ENCODE measurements at places on chromosomes 3 and 15.

DNA sequence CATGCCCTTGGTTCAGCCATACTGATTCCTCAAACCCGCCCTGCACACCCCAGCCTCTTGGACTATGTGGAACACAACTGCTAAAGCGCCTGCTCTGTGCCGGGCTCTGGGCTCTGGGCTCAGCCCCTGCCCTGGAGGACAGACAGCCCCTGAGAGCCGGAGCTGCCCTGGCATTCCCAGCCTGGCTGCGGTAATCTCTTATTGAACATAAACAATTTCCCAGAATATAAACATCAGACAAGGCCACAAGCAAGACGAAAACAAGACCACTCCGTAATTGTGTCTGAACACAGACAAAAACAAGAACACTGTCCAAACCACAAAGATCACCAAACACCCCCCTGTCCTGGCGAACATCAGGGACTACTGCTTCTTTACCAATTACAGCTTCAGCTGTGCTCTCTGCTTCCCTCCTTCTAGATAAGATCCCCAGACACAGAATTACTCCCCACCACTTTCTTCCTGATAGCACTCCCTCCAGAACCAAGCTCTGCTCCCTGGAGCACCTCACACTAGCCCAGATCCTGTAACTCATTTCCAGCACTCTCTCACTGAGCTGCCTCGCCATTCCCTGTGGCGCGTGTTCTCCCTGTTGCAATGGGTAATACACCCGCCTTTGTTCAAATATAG is 57.1 kb upstream of the TLE3 start:
- no peak for DNase-seq

- DNase-seq, result no peak
These were observed 19.7 kb upstream of the UACA start for GRCh38 chr15:70783041-70783440.

GRCh38 chr3:3461317-3461716 is 281.8 kb upstream of the CRBN start:
- DNase-seq, result no peak

- DNase-seq, result no peak
These were observed 6.3 kb downstream of the TM4SF18 start for GRCh38 chr3:149327156-149327555.

DNA sequence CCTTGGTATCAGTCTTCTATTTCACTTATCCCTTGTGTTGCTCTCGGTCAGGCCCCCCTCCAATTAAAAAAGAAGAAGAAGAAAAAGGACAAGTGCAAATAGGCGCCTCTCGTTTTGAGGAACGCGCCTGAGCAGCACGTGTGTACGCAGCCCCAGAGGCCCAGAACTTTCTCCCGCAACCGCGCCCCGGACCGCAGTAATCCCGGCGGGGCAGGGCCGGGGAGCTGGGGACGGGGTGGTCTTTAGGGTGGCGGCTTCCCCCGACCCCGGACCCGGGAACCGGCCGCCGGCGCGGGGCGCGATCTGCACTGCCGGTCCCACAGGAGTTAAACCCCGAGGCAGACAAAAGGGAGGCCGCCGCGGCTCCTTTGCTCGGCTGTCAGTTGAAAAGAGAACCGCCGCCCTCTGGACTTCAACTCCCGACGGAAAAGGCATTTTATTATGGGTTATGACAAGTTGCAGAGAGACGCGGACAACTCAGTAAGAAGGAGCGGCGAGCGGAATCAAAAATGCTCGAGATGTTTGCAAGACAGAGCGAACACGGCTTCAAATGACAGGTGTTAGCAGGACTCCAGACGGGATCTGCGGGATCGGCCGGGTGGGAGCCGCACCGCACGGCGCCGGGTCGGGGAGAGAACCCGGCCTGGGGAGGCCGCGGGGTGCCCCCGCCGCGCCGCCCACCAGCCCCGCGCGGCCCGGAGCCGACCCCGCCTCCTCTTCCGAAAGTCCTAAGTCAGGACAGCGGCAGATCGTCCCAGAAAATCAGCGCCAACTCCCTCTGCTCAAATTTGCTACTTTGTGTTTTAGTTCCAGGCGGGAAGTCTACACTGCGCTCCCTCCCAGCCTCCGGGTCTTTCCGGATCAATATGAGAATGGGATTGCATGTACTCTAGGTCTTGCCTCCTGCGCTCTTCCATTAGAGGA is 79.0 kb downstream of the NR2F2 start:
- DNase-seq, result no peak

DNA sequence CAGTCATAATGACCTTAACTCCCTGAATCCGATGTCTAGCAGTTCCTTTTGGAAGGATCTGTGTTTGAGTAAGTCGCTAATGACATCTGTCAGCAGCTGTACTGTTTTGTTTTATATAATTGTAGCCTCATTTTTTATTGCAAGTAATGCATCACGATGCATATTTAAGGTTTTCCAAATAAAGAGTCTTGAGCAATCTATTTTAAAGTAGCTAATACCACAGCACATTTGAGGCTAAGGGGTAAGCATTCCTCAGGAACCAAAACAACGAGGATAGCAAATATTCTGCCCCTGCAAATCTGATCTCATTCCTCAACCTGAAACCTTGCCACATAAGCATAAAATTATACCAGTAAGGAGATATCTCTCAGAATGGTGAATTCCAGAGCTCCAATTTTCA is 98.7 kb downstream of the TBC1D5 start:
- DNase-seq, result no peak

DNA sequence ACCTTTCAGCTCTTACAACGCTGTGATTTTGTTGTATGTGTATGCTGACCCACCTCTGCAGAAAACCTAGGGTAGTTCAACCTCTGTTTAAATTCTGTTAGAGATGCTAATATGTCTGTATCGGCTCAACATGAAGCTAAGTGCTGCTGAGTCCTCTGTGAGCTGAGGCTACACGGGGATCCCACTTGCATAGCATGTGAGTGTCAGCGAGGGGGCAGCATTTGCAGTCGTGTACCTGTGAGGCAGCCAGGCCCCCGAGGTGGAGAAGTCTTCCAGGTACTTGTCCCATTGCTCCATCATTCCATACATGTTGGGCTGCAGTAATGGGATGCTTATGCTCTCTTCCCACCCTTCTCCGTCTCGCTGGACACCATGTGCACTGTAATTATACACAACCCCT is 3.7 kb downstream of the MKRN2OS start:
- no peak for DNase-seq

DNA sequence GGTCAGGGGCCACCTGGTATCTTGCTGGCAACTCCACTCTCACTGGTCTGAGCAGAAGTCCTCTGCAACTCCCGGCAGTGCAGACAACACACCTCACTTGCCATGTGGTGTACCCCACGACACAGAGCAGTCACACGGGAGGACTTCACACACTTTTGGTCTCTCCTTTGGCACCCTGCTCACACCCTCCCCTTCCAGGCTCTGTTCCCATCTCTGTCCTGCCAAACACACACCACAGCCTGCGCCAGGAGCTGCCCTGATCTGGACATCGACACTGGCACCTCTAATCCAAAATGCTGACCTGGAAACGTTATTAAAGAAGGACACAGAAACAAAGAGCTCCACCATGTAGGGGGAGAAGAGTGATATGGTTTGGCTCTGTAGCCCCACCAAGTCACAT is 57.2 kb downstream of the SLC41A3 start:
- DNase-seq, result no peak

DNA sequence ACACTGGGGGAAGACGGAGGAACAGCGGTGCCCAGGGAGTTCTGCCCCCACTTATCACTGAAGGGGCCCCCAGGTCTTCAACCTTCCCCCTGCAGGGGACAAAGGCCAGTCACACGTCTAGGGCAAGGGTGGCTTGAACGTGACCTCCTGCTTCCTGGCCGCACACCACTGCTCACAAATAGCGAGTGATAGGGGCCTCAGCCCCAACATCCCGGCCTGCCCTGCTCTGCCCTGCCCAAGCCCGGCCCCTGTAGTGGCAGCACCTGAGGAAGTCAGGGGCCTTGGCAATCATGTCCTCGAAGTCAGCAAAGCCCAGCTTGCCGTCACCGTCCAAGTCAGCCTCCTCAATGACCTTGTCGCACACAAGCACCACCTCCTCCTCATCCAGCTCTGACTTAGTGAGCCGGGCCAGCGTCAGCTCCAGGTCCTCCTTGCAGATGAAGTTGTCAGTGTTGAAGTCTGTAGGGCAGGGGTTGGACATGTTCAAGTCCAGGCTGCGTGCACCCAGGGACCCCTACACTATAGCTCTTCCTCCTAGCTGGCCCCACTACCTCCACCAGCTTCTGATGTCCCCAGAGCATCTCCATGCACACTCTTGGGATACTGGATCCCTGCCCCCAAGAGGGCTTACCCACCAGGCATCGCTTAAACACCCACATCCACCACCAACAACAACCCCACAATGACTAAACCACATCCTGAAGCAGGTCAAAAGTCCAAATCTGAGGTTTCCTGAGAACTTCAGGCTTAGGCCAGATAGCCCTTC is 13.3 kb downstream of the SH2D7 start:
- no peak for DNase-seq

DNA sequence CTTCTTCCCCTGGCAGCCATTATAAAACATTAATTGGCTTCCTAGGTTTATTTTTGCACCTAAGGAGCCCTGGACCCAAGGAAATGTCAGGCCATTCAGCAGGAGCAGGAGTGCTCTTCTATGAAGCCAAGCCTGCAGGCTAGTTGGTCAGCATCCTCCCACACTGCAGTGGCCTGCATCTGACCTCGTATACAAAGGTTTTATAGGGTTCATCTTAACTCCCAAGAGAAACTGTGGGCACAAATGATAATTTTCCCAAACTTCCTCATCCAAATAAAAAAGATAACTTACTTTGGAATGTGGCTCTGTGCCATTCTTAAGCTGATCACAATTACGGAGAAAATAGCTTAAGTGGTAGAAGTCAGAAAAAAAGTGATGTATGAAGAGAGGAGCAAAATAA is 19.4 kb downstream of the PLSCR1 start:
- no peak for DNase-seq

- DNase-seq, result no peak
These were observed 510 bp downstream of the ARL14 start for GRCh38 chr3:160677459-160677881.

DNA sequence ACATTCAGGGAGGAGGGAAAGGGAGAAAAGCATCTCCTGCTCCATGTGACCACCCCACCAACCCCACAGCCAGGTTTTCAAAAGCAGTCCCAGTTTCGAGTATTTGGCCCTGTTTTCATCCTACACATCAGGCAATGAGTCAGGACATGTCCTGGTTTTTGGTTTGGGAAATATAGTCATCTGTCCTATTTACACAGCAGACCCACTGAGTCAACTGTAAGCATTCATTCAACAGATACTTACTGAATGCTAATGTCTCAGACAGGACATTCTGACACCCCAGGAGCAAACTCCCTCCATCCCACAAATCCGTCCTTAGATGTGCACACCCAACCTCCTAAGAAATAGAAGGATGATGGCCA is 32.9 kb downstream of the IGDCC3 start:
- DNase-seq, result no peak

- DNase-seq, result no peak
These were observed 41.0 kb downstream of the RIOX2 start for GRCh38 chr3:97931218-97931617.

GRCh38 chr3:50324351-50325112 is 2.0 kb upstream of the HYAL2 start:
- peak; percentile 73 for DNase-seq

DNA sequence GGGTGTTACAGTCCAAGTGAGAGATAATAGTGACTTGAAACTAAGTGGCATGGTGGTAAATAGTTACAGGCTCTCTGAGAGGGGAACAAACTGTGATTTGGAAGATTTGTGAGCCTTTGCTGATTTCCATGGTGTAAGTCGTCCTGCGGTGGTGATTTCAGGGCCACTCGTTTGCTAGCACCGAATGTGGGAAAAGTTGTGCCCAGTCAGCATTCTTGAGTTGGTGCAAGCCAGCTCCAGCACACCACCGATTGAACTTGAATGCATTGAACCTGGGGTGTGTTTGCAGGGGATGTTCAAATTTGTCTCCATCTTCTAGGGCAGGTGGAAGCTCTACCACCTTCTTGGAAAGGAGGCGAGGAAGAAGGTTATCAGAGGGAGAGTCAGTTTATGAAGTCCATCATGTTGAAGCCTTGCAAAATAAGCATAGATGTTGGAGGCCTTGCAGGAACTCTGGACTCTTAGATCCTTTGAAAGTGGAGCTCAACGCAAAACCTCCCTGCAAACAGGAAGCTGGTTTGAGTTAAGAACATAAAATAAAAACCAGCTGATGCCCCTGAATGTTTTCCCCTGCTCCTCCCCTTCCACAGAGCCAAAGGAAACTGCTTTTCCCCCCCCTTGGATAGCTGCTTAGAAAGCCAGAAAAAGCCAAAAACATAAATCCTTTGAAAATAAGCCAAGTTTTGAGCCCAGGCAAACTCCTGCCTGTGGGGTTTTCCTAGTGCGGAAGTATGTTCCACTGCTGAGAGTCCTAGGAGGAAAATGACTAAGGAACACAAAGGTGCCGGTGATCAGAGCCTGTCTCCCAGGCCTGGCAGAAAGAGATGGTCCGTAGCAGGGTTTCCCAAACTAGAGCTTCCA is 21.9 kb downstream of the MAPKBP1 start:
- DNase-seq, result no peak

DNA sequence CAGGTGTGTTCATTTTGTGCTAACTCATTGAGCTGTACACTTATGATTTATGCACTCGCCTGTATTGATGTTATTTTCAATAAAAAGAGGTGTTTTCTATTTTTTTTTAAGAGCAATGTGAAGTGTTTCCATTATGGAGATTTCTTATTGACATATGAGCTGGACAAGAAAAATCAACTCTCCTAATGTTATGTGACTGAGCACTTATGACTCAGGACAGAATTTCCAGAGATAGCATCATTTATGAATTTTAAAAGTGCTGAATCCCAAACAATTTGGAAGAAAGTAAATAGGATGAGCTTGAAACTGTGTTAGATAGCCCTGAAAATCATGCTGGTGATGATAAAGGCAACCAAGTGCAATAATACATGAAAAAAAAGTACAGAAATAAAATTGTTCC is 118.9 kb downstream of the RFTN1 start:
- no peak for DNase-seq

DNA sequence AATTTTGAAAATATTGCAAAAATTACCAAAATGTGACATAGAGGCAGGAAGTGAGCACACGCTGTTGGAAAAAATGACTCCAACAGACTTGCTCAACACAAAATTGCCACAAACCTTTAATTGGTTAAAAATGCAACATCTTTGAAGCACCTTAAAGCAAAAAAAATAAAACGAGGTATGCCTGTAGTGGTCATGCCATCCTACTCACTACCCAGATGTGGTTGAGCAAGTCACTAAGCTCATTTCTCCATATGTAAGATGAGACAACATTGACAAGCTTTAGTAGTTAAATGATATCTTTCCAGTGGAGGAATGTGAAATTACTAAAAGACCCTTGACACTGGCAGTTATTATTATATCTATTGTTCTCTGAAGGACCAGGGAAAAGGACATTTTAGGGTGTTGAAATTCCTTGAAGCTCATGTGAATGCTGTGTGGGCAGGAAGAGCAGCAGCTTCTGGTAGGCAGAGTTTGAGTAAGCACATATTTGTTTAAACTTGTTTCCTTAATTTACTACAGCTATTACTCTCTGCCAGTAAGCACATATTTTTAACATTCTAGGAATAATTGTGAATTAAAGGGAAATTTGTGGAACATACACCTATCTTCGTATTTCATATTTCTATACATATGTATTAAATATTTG is 131.6 kb upstream of the P2RY1 start:
- no peak for DNase-seq
